Dermis blood vessel endothelial cell (primary cell): ENCODE measurements at places on chromosomes 6 and 20.

DNA sequence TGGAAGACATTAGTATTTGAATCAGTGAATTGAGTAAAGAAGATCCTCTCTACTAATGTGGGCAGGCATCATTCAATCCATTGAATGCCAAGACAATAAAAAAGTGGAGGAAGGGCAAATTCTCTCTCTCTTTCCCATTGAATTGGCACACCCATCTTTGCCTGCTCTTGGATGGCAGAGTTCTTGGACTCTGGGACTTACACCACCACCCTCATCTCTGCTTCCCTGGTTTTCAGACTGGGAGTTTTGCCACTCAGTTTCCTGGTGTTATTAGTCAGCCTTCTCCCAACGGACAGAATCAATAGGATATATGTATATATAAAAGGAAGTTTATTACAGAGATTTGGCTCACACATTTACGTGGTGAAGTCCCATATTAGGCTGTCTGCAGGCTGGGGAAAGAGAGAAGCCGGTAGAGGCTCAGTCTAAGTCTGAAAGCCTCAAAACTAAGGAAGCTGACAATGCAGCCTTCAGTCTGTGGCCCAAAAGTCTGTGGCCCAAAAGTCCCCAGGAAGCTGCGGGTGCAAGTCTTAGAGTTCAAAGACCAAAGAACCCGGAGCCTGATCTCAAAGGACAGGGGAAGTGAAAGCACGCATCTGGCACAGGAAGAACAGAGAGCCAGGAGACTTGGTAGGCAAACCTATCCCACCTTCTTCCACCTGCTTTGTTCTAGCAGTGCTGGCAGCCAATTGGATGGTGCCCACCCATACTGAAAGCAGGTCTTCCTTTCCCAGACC lies 64.4 kb downstream of the SMPDL3A start:
- DNase-seq = no peak

DNA sequence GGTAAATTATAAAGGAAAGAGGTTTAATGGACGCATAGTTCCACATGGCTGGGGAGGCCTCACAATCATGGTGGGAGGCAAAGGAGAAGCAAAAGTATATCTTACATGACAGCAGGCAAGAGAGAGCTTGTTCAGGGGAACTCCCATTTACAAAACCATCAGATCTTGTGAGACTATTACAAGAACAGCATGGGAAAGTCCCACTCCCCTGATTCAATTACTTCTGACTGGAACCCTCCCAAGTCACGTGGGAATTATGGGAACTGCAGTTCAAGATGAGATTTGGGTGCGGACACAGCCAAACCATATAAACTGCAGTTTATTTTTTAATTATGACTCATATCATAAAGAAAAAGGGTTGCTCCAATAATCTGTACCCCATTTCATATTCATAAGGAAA lies 22.3 kb upstream of the HLA-DQA2 start:
- no peak for DNase-seq

GRCh38 chr6:111992851-111993250 lies 61.1 kb upstream of the CCN6 start:
- DNase-seq = peak; percentile 70

GRCh38 chr6:2866171-2866846 lies 24.6 kb upstream of the SERPINB1 start:
- no peak for DNase-seq

GRCh38 chr6:44332585-44332984 lies 9.9 kb upstream of the SPATS1 start:
- DNase-seq = peak; percentile 5

- no peak for DNase-seq
These were observed 126.1 kb upstream of the LAMP5 start for GRCh38 chr20:9388160-9388812.

DNA sequence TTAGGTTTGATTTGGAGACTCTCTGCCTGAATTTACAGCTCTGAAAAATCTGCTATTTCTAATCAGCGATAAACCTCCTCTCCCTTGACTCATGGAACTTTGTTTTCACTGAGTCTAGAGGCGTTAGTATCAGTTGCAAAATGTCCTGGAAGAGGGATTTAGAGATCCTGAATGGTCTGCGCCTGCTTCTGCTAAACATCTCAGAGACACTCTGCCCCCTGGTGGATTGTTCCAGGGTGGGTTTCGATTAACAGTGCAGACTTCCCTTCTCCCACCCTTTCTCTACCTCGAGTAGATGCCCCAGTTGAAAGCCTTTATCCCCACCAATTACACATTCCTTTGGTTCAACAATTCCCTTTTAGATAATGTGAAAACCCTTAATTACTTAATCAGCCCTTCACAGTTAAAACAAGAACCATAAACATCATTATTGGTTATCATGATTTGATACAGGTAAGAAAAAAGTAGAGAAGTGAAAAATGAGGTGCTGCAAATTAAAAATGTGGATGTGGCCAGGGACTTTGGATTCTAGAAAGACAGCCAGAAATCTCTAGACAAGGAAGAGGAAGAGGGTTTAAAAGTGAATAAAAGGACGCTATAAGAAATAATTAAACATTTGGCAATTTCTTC lies 5.5 kb downstream of the HTR1B start:
- DNase-seq = peak; percentile 95

DNA sequence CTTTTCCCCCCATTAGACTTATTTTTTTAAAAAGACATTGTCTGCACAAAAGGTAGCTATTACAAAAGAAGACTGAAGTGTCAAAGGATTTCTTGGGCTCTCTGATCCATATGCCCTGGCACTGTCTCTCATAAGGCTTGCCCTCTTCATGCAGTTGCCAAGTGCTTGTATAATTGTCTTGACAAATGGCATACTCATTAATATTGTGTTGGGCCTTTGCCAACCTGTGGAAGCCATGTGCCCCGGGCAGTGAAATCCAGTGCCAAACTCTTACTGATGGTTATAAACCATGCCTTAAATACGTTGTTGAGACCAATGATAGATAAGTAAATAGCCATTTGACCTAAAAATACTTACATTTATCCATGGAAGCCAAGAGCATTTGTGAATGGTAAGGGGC lies 98.1 kb downstream of the FARS2 start:
- DNase-seq = no peak

- no peak for DNase-seq
These were observed 152.9 kb downstream of the RNASET2 start for GRCh38 chr6:166803471-166803870.

GRCh38 chr6:132062626-132063025 lies 111.5 kb upstream of the CCN2 start:
- DNase-seq = peak; percentile 73

DNA sequence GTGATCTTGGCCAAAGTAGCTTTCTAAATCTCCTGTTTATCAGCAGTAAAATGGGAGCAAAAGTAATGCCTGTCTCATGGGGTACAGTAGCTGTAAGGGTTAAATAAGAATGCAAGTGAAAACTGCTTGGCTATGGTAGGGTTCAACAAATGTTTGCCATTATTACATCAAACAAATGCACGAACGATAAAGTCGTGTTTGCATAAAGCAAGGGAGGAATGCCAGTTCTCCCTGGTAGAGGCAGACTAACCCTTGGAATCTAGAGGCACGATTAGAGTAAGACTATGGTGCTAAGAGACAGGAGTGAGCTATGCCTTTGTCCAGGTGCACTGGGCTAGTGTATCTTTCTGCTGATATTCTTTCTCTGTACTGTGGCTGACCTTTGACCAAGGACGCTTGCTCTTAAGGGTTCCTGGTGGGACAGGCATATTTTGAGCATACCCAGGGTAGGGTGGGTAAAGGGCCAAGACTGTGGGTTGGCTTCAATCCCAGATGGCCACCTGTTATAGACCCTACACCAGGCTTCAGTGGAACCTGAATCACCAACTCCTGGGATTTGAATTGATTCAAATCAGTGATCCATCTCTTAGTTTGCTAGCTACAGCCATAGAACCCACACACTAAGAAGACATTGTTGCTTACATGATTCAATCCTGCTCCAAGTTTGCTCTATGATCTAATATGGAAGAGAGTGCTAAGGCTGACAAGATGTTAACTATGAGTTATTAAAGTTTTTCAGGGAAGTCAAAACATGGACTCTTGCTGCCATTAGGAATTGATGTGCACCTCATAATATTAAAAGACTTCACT lies 139.9 kb downstream of the CCDC170 start:
- no peak for DNase-seq

DNA sequence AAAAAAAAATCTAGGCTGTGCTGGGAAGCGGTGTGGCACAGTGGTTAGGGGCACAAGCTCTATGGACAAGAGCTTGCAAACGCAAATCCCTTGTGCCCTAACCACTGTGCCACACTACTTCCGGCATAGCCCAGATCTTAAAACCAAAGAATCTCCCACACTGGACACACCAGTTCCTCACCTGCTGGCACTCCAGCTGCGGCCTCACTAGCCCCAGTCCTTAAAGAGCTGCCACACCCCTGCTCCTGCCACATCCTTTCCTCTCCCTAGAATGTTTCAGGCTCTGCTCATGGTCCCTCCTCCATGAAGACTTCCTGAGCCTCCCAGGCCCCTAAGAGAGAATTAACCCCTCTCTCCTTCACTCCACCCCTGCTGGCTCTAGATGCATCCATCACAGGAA lies 71.8 kb upstream of the SRSF6 start:
- DNase-seq = no peak

- DNase-seq = no peak
These were observed 440.1 kb downstream of the EPHA7 start for GRCh38 chr6:92979281-92979680.

DNA sequence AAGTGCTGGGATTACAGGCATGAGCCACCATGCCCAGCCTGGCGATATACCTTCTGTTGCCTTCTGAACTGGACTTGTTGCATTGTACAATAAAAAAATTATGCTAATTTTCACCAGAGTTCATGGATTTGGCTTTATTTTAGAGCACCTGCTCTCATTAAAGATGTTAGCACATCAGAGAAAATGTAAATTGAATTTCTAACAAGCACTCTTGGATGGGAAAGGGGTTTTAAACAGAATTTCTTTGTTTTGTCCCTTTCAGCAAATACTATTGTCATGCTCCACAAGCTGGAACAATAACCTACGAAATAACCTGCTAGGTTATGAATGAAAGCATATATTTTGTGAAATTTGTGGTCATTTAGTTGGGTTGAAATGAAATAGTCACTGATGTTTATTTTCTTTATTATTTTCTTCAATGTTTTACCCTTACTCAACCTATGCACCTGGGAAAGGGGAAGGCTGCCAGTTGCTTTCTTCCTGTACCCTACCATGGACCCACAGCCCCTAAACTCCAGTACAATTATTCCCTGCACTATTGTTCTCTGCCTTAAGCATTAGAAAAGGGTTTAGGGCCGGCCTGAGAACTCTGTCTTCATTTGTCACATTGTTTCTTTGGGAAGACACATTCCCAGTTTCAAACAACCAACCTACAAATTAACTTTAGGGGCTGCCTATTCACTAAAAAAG lies 22.2 kb downstream of the ZDHHC14 start:
- no peak for DNase-seq

- DNase-seq = no peak
These were observed 37.2 kb downstream of the EBF4 start for GRCh38 chr20:2729791-2730190.

GRCh38 chr6:133339543-133340384 lies 98.6 kb downstream of the EYA4 start:
- no peak for DNase-seq

DNA sequence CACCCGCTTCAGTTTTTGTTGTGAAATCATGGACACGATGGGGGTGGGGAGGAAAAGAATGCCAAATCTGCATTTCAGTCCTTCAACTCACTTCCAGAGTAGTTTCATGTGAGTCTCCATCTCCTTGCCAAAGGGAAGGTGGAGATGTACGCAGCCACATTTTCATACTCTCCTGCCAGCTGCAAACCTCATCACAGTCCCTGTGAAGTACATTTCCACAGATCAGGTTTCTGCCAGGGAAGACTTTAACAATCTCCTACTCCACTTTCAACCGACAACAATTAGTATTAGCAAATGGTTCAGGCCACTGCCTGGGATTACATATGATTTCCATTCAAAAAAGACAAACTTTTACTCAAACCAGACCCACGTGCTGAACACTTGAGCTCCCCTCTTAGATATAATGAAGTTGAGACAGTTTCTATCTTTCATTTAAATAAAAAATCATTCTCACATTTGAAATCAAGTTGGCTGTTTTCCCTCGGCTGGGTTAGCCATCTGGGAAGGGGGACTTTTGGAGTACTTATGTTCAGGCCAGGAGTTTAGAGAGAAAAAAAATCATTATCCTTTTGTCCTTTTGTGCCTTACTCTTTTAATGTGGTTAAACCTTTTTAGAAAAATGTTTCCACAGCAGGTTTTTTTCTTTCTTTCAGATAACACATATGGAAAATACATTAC lies 51.0 kb upstream of the CEP162 start:
- DNase-seq = no peak

- DNase-seq = no peak
These were observed 74.0 kb downstream of the SRC start for GRCh38 chr20:37419774-37420542.

DNA sequence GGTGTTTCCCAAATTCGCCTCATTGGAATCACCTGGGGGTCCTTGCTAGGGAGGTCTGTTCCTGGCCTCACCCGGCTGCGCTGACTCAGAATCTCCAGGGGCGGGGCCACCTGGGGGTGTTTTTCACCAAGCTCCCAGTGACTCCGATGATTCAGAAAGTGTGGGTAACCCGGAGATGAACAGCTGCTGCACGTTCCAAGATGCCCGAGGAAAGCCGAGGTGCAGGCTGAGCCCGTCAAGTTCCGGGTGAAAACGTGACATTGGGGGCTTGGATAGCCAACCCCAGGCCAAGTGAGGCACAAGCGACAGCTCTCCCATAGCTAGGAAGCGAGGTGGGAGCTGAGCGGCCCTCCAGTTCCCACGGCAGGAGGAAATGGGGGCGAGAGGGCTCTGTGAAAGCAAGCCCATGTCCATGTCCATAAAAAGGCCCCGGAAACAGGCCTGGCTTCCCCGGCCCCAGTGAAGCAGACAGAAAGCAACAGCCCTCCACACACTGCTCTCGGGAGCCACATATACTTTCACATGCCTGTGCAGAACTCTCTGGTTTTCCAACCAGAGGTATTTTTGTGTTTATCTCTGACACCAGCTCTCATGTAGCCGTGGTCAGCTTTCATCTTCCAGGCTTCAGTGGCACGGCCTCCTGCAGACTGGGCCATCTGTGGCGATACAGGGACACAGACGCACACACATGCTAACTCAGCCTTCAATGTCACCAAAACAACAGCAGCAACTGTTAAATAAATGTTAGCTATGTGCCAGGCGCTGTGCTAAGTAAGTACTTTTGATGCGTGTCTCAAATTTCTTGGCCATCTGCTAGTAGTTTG lies 90.7 kb upstream of the CCDC28A start:
- DNase-seq = peak; percentile 86

GRCh38 chr6:75116946-75117345 lies 88.9 kb downstream of the COL12A1 start:
- no peak for DNase-seq

GRCh38 chr6:72865467-72865866 lies 243.6 kb downstream of the KCNQ5 start:
- DNase-seq = no peak

DNA sequence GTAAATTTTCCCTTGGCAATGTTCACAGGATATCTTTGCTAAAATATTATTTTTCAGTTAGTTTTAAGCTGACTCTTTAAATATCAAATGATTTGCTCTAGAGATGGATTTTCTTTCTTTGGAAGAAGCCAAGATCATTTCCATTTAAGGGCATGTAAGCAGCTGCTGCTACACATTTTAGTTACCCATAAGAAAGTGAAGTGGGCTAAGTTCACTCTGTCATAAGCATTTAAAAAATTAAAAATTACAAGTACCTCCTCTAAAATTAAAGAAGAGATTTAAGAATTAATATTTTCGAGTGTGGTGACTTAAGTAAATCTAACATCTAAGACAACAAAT lies 1.2 kb upstream of the PLN start:
- DNase-seq = no peak

GRCh38 chr20:50435397-50436051 lies 74.7 kb upstream of the PTPN1 start:
- DNase-seq = no peak

- peak; percentile 83 for DNase-seq
These were observed 114.9 kb downstream of the FOXC1 start for GRCh38 chr6:1724616-1725015.
